ENCODE measurements at places on chromosomes 7 and 10. TPM values are rescaled to one million over a fixed set of nuclear protein-coding genes. Genes with fewer than 3 reads are reported as not detected.
A peak's percentile ranks its signal among the peaks of the same experiment; 100 is the strongest.

- no peak overlapping the region for H3K4me3 ChIP-seq
- H3K36me3 ChIP-seq, result no peaks in the 10 kb centered on the region
- DNase-seq, result peak; percentile 71
- H3K27ac ChIP-seq, result no peak overlapping the region
- peaks cover 25% of the 10 kb centered on the region for H3K27me3 ChIP-seq
- H3K4me1 ChIP-seq, result peaks cover 3% of the 10 kb centered on the region
Observed at GRCh38 chr7:33895025-33895804, 10.1 kb upstream of the BMPER start.

- H3K27me3 ChIP-seq, result peaks cover 23% of the 10 kb centered on the region
- no peaks in the 10 kb centered on the region for H3K36me3 ChIP-seq
- H3K27ac ChIP-seq, result no peak overlapping the region
- DNase-seq, result no peak
- no peak overlapping the region for H3K4me3 ChIP-seq
Observed at GRCh38 chr7:132466367-132466766, 109.9 kb downstream of the PLXNA4 start.

GRCh38 chr7:157444011-157444842 is 107.4 kb downstream of the DNAJB6 start:
- H3K4me3 ChIP-seq, result no peak overlapping the region
- no peak for DNase-seq
- no peaks in the 10 kb centered on the region for H3K27me3 ChIP-seq
- H3K4me1 ChIP-seq, result no peaks in the 10 kb centered on the region

DNA sequence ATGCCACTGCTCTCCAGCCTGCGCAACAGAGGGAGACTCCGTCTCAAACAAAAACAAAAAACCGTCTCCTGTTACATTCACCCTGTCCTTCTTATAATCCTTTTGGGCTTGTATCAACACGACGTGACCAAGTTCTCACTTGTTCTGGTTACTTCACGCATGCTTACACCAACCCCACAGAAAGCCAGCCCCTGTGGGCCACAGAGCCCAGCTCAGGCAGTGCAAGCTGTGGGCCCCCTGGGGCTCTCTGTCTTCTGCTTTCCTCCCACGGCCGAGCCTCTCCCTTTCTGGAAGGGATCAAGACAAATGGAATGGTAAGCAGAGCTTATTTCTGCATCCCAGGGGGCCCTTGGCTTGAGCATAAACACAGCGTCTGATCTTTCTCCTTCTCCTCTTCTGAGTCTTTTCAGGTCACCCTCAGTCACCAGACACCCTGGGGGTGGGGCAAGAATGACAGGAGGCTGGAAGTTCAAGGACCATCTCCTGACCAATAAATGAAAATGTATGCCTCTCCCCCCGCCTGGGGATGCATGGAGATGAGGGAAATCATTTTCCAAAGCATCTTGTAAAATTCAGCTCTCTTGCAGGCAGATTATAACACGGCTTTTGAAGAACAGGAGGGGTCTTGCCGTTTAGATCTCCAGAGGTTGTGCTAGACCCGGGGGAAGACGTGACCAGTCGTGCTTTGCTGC is 19.0 kb upstream of the TRIM56 start:
- H3K27ac ChIP-seq, result no peak overlapping the region
- H3K36me3 ChIP-seq, result no peaks in the 10 kb centered on the region
- DNase-seq, result no peak
- H3K4me3 ChIP-seq, result no peak overlapping the region
- H3K4me1 ChIP-seq, result no peaks in the 10 kb centered on the region

- H3K4me3 ChIP-seq, result no peak overlapping the region
- H3K36me3 ChIP-seq, result no peaks in the 10 kb centered on the region
- H3K27ac ChIP-seq, result no peak overlapping the region
- no peaks in the 10 kb centered on the region for H3K27me3 ChIP-seq
- no peak for DNase-seq
Observed at GRCh38 chr10:126731610-126731990, 61.1 kb upstream of the C10orf90 start.

DNA sequence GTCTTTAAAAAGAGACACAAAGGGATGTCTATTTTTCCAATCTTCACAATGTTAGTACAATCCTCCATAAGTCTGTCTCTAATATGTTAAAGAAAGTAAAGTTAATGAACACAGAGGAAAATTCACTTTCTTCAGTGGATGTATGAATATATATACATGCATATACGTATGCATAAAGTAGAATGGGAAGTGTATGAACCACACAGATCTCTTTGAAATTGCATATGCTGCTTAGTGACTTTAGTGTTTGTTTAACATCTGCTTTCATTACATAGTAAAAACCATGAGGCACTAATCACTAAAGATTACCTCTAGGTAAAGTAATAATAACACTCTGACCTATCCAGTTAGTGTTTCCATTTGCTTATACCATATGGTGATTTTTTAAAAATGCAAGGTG is 451.2 kb downstream of the SEMA3D start:
- H3K36me3 ChIP-seq, result no peaks in the 10 kb centered on the region
- no peak overlapping the region for H3K27ac ChIP-seq
- no peaks in the 10 kb centered on the region for H3K27me3 ChIP-seq
- no peaks in the 10 kb centered on the region for H3K4me1 ChIP-seq
- no peak overlapping the region for H3K4me3 ChIP-seq

DNA sequence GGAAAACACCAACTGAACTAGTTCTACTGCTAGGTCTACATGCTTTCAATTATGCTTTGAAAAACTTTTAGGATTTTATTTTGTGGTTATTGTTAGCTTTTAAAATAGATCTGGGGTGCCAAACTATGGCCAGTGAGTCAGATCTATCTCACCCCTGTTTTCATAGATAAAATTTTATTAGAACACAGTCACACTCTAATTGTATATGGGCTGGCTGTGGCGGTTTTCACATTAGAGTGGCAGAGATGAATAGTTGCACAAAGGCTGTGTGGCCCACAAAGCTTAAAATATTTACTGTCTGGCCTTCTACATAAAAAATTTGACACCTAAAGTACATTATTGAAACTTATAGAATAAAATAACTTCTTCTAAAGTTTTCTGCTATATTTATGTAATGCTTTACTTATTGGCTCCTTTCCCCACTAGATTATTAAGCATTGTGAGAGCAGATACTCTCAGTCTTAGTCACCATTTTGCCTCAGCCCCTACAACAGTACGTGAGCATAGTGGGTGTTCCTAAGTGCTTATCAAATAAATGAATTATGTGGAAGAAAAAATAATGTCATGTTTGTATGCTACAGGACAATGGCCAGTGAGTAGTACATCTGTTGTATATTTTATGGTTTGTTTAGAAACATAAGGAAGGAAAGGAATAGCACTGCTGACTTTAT is 5.4 kb upstream of the SUV39H2 start:
- H3K36me3 ChIP-seq, result peaks cover 23% of the 10 kb centered on the region
- H3K27ac ChIP-seq, result no peak overlapping the region
- H3K27me3 ChIP-seq, result no peaks in the 10 kb centered on the region
- H3K4me3 ChIP-seq, result no peak overlapping the region

DNA sequence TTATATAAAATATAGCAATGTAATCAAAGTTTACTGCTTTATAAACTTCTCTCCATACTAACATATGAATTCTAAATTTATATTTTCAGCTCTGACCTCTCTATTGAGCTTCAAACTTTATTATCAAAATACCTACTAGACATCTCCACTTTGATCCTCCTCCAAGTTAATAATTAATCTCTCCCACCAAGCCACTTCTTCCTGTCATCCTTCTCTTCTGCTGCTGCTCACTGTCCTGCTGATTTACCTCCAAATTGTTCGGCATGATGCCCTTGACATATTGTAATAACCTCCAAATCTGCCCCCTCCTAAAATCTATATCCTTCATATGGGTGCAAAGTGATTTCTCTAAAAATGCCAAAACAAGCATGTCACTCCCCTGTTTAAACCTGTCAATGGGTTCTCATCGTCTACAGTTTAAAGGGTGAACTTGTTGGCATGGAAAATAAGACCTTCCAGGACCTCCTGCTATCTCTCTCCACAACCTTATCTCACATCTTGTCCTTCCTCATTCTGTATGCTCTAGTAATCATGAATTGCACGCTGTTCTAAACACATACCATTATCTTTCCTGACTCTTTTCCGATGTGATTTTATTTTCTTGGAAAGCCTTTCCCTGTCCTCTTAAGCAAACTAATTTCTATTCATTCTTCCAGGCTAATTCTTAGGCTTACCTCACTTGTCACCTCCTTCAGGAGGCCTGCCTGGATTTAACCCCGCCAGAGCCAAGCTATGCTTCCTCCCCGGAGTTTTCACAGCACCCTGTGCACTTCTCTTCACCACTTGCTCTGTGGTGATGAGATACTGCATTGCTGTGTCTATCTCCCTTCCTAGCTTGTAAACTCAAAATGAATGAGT is 52.1 kb upstream of the STK17A start:
- no peak overlapping the region for H3K4me3 ChIP-seq
- no peaks in the 10 kb centered on the region for H3K4me1 ChIP-seq
- no peak for DNase-seq

GRCh38 chr10:68666280-68666760 is 54.7 kb upstream of the CCAR1 start:
- H3K4me1 ChIP-seq, result peaks cover 12% of the 10 kb centered on the region
- H3K4me3 ChIP-seq, result no peak overlapping the region
- H3K27ac ChIP-seq, result no peak overlapping the region
- H3K36me3 ChIP-seq, result peaks cover 5% of the 10 kb centered on the region

GRCh38 chr7:150556521-150557138 is 10.6 kb upstream of the GIMAP4 start:
- DNase-seq, result peak; percentile 55
- H3K36me3 ChIP-seq, result peaks cover 80% of the 10 kb centered on the region
- H3K4me3 ChIP-seq, result peak overlapping the region; percentile 55
- H3K27ac ChIP-seq, result peak overlapping the region; percentile 97

DNA sequence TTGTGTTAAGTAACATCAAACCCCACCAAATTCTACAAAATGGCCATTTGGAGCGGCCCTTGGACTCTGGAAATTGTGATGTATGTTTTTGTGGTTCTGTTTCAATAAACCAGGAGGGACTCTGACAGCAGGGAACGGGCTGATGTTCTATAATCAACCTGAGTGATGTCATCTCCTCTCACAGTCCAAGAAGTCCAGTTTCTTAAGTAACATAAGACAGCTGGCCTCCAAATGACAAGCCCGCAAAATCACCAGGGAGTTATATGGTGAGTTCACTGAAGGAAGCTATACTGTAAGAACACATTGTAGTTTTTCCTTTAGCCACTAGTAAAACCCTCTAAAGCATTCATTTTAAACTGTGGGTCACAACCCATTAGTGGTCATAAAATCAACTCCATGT is 34.0 kb downstream of the GOT1 start:
- H3K4me1 ChIP-seq, result peaks cover 15% of the 10 kb centered on the region
- H3K36me3 ChIP-seq, result peaks cover 5% of the 10 kb centered on the region
- no peak overlapping the region for H3K27ac ChIP-seq
- H3K4me3 ChIP-seq, result no peak overlapping the region

- H3K27ac ChIP-seq, result no peak overlapping the region
- DNase-seq, result no peak
- H3K36me3 ChIP-seq, result peaks cover 12% of the 10 kb centered on the region
Observed at GRCh38 chr7:74215921-74216320, 6.1 kb downstream of the LAT2 start.

GRCh38 chr10:58326967-58327381 is 7.8 kb upstream of the UBE2D1 start:
- no peaks in the 10 kb centered on the region for H3K36me3 ChIP-seq
- peaks cover 9% of the 10 kb centered on the region for H3K4me1 ChIP-seq
- H3K27me3 ChIP-seq, result peaks cover 7% of the 10 kb centered on the region

DNA sequence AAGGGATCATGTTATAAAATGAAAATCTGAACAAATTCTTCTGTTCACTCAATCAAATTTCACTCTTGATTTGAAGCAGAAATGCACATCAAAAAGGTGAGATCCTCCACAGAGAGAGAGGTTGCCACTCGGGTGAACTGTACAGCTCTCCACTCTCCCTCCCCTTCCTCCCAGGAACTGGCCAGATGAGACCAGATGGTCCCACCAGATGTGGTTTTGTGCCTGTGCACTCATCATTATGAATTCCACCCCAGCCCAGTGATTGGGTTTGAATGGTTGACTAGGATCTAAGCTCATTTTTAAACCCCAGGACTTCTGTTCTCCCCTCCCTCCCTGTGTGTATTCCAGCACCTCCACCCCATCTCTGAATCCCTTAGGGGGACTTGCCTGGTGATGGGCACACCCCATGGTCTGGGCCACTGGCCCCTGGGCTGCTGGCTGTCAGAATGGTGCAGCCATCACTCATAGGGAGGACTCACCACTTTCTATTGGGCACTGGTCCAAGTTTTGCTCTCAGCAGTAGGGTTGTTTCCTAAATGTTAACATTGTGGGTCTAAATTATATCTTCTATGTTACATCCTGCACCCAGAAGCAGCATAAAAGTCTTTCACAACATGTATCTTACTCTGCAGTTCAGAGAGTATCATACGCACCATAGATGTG is 393.1 kb downstream of the TNS3 start:
- H3K36me3 ChIP-seq, result no peaks in the 10 kb centered on the region
- DNase-seq, result no peak
- no peaks in the 10 kb centered on the region for H3K4me1 ChIP-seq
- no peak overlapping the region for H3K4me3 ChIP-seq
- H3K27ac ChIP-seq, result no peak overlapping the region
- no peaks in the 10 kb centered on the region for H3K27me3 ChIP-seq

DNA sequence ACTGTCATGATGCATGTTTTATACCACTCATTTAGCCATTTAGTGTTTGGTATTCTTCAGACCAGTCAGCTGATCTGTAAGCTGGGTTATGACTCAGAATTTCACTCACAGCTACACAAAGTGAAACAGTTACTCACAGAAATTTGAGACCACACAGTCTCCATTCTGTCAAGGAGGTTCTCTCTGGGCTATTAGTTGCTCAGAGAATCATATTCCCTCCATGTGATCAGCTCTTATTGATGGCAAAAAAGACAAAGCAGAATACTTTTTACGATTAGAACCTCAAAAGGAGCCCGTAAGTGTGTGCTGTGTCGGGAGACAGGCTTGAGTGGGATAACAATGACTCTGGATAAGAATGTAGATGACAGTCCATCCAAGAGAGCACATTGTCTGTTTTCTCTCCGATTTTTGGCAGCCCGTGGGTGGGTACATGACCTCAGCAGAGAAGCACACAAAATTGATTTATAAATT is 277.6 kb upstream of the SORCS1 start:
- no peak for DNase-seq
- no peaks in the 10 kb centered on the region for H3K36me3 ChIP-seq
- H3K27me3 ChIP-seq, result no peaks in the 10 kb centered on the region
- H3K4me1 ChIP-seq, result no peaks in the 10 kb centered on the region

- H3K27ac ChIP-seq, result peak overlapping the region; percentile 98
- peaks cover 87% of the 10 kb centered on the region for H3K4me1 ChIP-seq
- peak overlapping the region; percentile 22 for H3K4me3 ChIP-seq
- H3K27me3 ChIP-seq, result no peaks in the 10 kb centered on the region
Observed at GRCh38 chr7:21355406-21355874, 72.4 kb upstream of the SP4 start.

- H3K4me1 ChIP-seq, result peaks cover 5% of the 10 kb centered on the region
- H3K4me3 ChIP-seq, result no peak overlapping the region
- peaks cover 75% of the 10 kb centered on the region for H3K36me3 ChIP-seq
Observed at GRCh38 chr10:88906921-88907320, 26.9 kb downstream of the STAMBPL1 start.

GRCh38 chr7:24328050-24328449 is 44.1 kb downstream of the NPY start:
- no peak overlapping the region for H3K27ac ChIP-seq
- no peak overlapping the region for H3K4me3 ChIP-seq
- H3K36me3 ChIP-seq, result no peaks in the 10 kb centered on the region
- no peaks in the 10 kb centered on the region for H3K4me1 ChIP-seq
- peaks cover 14% of the 10 kb centered on the region for H3K27me3 ChIP-seq
- no peak for DNase-seq

GRCh38 chr7:131341690-131342089 is 14.0 kb downstream of the MKLN1 start:
- H3K4me3 ChIP-seq, result no peak overlapping the region
- DNase-seq, result no peak
- H3K27ac ChIP-seq, result no peak overlapping the region
- H3K4me1 ChIP-seq, result no peaks in the 10 kb centered on the region
- H3K27me3 ChIP-seq, result no peaks in the 10 kb centered on the region
- peaks cover 44% of the 10 kb centered on the region for H3K36me3 ChIP-seq

The IL6 gene
- 0.53 TPM for total RNA-seq

The CYP2C19 gene
- total RNA-seq, result 0.13 TPM

The HOGA1 gene
- not detected for total RNA-seq

The ZDHHC6 gene
- 46.3 TPM for total RNA-seq

The CCDC6 gene
- 22.4 TPM for total RNA-seq

Data from activated CD4-positive, alpha-beta memory T cell treated with anti-CD3 and anti-CD28 coated beads, Interleukin-2, amount 10 ng/mL, durations not matched to agents 7 days and 5 days (primary cell).